ENCODE measurements at places on chromosomes 2 and 18.

- no peak for DNase-seq
Measured at GRCh38 chr18:22830511-22830910, 102.6 kb upstream of the RBBP8 start.

- DNase-seq = no peak
Measured at GRCh38 chr2:53670331-53670730, 97.3 kb upstream of the CHAC2 start.

GRCh38 chr18:7789856-7790552 lies 222.9 kb downstream of the PTPRM start:
- no peak for DNase-seq

GRCh38 chr2:178635897-178636296 lies 155.6 kb downstream of the PLEKHA3 start:
- no peak for DNase-seq

DNA sequence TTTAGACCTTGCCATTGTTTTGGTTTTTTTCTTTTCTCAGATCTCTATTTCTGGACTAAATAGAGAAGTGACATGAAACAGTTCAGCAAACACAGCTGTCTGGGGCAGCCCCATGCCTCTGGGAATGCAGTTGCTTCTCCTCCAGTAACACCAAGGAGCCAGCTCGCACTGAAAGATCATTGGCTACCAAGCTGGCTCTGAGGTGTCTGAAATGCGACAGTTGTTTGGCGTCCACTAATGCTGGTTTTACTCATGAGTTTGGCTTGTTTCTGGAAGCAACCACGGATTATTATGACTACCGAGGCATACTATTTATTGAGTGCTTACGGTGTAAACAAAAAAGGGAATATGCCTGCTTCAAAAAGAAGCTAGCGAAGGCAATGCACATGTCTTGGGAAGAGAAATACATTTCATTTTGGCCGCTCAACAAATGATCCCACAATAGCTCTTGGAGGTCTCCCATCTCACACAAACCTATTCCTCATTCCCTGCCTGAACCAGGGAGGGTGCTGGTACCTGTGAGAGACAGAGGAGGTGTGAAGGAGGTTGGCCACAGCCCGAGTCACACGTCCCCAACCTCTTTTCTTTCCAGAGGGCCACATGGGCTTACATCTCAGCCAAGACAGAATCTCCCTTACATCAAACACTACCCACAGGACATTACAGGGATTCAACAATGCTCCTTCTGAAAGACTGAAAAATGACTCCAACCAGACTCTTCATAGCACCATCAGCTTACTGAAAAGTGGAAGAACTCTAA lies 37.5 kb upstream of the NEB start:
- DNase-seq = no peak
